NCI-H69 (cell line): ENCODE measurements at places on chromosomes 2 and 18.

GRCh38 chr2:236631281-236631855 is 61.7 kb downstream of the ACKR3 start:
- DNase-seq: no peak

DNA sequence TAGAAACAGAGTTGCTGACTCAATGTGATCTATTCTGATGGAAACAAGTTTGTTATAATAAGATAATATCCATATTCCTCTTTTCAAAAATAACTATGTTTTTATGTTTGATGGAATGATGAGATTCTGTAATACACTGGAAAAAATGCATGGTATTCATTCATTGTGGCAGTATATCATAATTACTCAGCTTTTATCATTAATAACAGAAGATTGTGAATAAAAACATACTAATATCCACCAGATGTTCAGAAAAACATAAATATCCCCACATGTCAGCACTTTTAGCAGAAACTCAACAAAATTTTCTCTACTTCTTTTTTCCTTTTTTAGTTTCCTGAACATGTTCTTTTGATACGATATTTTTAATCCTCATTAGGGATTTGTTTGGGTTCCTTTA is 130.9 kb upstream of the CAVIN2 start:
- DNase-seq: no peak

DNA sequence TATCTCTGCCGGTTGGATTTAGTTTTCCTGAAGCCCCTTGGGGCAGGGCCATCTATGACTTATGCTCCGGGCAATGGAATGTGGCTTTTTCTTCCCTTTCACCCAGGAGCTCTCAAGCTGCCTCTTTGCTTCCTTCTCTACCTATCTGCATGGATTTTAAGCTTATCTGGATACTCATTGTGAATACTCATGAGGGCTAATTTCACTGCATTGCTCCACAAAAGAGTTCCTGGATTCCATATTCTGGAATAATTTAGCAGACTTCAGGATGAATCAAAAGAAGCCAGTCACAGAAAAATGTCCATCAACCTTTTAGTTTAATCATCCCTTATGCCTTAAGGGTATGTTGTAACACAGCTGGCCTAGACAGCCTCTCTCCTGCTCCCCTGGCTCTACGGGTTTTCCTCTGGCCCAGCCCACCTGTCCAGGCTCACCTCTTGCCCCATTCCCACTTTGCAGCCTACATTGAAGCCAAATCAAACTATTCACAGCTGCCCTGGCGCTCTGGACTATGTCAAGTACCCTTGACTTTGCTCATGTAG is 122.8 kb upstream of the RMDN2 start:
- DNase-seq: peak; percentile 4

DNA sequence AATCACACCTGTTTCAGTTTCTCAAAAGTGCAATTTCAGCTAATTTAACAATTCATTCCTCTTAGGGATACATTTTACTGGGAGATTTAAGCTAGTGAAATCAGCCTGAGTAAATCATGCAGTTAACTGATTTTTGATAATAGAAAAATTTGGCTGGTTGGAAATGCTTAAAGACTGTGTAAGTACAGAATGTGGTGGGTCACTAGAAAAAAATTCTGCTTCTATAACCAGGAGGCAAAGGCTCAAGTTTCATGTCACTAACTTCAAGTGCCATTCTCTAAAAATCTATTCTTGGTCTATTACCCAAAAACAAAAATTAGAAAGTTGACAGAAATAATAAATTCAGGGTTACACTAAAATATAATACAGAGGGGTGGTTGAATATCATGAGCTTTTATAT is 271.3 kb downstream of the CCDC178 start:
- no peak for DNase-seq

- DNase-seq: no peak
Observed at GRCh38 chr2:111678161-111678560, 205.8 kb downstream of the ANAPC1 start.

DNA sequence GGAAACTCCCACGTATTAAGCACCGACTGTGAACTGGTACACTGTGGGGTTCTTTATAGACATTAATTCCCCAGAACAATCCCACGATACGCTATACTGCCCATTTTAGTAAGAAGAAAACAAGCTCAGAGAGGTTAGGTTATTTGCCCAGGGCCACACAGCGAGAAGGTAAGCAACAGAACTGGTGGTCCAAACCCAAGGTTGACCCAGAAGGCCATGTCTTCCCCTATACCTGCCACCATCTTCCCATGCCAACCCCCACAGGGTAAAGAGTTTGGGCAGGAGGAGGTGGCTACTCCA is 69.9 kb downstream of the MARCO start:
- DNase-seq: no peak

GRCh38 chr2:45643095-45643494 is 8.4 kb upstream of the PRKCE start:
- no peak for DNase-seq

GRCh38 chr2:72028351-72028995 is 119.2 kb downstream of the CYP26B1 start:
- no peak for DNase-seq

DNA sequence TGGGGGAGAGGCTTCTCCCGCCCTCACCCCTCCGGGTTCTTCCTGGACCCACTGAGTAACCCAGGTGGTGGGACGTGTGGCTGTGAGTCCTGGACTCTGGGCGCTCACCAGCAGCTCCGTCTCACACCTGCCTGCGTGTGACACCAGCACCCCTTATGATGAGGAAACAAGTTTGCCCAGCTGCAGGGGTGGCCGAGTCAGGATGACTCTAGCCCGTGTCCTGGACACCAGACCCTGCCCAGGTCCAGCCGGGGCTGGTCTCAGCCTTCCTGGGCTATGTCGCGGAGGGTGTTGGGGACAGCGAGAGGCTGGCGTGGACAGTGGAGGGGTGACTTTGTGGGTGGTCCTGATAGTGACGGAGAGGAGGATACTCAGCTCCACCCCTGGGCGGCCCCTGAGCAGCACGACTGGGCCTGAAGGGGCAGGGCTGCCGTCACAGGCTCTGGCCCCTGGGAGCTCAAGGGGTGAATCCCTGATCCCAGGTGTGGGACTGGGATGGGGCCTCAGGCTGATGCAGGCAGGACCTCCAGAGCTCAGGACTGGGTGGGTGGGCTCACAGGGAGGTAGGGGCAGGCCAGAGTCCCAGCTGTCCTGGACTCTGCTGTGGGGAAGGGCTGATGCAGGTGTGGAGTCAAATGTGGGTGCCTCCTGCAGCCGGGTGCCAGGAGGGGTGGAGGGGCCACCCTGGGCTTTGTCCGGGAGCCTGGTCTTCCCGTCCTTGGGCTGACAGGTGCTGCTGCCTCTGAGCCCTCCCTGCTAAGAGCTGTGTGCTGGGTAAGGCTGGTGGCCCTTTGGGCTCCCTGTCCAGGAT is 3.7 kb downstream of the GPR35 start:
- DNase-seq: no peak
